NCI-H524 treated with DMSO at 0.1 percent for 48 hours (cell line): ENCODE measurements at places on chromosomes 3 and 15.

- no peak for DNase-seq
These were observed 114.7 kb upstream of the TPM1 start for GRCh38 chr15:62927836-62928235.

DNA sequence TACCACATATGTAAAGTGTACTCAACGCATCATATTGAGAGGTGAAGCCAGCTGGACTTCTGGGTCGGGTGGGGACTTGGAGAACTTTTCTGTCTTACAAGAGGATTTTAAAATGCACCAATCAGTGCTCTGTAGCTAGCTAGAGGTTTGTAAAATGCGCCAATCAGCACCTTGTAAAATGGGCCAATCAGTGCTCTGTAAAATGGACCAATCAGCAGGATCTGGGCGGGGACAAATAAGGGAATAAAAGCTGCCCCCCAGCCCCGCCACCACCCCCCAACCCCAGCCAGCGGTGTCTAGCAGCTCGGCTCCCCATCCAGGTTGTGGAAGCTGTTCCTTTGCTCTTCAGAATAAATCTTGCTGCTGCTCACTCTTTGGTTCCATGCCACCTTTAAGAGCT, 6.2 kb upstream of the IVD start:
- no peak for DNase-seq

DNA sequence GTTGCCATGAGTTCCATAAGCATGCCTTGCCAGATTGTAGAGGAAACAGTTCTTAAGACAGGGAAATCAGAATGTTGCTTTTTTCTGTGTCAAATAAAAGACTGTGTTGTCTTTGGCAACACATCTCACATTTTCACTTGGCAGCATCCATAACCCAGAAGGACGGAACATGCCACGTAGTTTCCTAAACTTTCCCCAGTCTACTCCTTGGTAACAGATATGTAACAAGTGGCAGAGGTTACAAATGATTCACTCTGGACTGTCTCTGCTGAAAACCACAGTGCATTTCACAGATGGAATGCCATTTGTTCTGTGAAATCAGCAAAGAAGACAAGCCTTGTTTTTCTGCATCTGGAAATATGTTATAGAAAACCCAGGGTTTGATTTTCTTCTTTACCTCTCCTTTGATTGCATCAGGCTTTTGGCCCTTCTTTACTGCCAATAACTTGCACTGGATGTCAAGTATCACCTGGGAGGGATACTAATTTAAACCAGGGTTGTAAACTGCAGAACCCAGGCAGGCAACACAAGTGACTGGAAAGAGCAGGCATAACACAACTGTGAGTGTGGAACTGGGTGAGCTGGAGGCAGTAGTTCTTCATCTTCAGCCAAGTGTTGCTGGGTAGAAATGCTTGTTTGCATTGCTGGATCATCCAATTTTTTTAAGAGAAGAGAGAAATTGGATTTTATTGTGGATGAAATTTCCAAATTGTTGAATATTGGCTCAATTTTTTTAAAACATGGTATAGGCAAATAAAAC, 124.4 kb upstream of the FOXB1 start:
- no peak for DNase-seq

DNA sequence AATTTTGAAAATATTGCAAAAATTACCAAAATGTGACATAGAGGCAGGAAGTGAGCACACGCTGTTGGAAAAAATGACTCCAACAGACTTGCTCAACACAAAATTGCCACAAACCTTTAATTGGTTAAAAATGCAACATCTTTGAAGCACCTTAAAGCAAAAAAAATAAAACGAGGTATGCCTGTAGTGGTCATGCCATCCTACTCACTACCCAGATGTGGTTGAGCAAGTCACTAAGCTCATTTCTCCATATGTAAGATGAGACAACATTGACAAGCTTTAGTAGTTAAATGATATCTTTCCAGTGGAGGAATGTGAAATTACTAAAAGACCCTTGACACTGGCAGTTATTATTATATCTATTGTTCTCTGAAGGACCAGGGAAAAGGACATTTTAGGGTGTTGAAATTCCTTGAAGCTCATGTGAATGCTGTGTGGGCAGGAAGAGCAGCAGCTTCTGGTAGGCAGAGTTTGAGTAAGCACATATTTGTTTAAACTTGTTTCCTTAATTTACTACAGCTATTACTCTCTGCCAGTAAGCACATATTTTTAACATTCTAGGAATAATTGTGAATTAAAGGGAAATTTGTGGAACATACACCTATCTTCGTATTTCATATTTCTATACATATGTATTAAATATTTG, 131.6 kb upstream of the P2RY1 start:
- DNase-seq = no peak

DNA sequence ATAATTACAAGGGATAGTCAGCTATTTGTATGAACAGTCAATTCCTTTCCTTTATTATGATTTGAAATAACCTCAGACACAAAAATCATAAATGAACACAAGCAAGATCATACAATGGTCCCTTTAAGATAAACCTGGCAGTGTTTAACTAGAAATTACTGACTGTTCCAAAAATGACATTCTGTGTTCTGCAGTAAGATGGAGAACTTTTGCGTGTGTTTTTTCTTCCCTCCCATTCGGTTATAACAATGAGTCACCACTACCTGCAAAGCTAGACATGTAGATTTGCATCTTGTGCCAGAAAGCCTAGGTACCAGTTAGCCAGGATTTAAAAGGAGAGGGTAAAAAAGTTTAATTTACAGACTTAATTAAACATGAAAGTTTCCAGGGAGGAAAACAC, 248.2 kb upstream of the ADAMTS9 start:
- no peak for DNase-seq

DNA sequence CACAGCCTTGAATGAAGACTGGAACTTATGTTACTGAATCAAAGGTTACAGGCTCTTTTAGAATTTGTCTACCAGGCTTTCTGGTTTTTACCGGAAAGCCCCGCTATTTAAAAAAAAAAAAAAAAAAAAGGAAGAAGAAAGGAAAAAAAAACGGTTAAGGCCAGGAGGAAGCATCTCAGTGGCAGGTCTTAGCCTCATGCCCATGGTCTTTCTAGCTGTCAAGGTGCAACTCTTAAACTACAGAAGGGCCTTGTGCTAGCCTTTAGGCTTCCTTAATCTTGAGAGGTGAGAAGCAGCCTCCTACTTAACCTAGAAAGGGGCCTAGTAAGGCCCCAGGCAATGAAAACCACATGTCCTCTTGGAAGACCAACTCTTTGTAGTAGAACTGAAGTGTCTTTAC, 77.5 kb downstream of the TBC1D5 start:
- no peak for DNase-seq

- DNase-seq = no peak
These were observed 13.0 kb upstream of the CACNA2D2 start for GRCh38 chr3:50516440-50516871.

GRCh38 chr15:101499863-101500713, 10.6 kb upstream of the PCSK6 start:
- DNase-seq = peak; percentile 68

DNA sequence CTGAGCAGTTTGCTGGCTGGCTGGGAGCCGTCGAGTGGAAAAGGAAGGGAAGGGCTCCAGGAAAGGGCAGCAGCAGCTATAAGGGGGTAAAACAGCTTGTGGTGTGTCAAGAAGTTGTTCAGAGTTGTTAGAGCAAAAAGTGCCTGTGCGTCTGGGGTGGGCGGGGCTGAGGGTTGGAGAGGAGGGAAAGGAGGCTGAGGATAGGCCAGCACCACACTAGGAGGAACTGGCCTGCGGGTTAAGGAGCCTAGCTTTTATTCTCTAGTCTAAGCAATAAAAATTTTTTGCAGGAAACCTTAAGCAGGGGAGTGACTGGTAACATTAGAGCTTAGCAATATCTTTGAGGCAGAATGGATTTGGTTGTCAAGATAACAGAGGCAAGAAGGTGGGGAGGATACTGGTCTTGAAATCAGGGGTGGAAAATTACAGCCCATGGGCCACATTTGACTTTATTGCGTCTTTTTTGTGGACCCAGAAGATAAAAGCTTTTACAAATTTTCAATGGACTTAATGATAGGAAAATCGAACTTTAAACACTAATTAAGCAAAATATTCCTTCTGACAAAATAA, 134.5 kb upstream of the AADACL2 start:
- DNase-seq = no peak

- no peak for DNase-seq
These were observed 179.2 kb downstream of the BCHE start for GRCh38 chr3:165658027-165658426.

DNA sequence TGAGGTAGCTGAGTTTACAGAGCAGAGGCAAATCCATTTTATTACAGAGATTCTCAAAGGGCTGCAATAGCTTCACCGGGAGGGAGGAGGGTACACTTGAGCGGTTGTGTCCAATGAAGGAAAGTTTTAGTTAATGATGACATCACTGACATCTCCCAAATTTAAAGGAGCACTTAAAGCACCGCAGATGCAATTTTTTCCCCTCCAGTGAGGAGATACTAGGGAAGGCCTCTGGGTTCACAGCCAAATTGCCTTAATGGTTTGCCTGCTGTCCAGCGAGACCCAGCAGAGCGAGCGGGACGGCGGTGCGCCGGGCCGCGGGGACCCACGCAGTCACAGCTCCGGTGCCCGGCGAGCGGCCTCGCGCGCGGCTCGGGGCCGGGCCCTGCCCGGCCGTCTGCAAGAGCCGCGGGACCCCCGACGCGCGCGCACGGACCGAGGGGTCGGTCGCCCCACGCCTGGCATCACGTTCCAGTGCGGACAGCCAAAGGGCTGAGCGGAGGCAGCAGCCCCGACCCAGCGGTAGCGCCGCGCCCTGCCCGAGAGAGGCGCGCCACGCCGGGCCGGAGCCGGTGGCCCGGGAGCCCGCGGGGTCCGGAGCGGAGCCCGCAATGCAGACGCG, 160.5 kb upstream of the CHRNA7 start:
- no peak for DNase-seq

DNA sequence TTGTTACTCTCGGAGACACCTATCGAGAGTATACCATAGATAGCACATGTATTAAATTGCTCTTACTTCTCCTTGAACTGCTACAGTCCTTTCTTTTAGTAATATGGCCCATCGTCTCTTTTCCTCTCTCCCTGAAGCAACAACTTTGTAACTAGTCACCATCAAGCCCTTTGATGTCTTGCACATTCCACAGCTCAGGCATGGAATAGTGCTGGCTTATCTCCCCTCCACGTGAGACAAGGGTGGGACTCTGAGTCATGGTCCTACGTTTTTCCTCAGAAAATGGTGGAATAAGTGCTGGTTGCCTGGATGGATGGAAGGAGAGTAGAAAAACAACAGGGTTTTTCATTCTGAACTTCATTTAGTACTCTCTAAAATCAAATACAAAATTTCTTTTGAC, 163.3 kb upstream of the MBNL1 start:
- DNase-seq = no peak

GRCh38 chr15:101492766-101493692, 3.5 kb upstream of the PCSK6 start:
- no peak for DNase-seq

DNA sequence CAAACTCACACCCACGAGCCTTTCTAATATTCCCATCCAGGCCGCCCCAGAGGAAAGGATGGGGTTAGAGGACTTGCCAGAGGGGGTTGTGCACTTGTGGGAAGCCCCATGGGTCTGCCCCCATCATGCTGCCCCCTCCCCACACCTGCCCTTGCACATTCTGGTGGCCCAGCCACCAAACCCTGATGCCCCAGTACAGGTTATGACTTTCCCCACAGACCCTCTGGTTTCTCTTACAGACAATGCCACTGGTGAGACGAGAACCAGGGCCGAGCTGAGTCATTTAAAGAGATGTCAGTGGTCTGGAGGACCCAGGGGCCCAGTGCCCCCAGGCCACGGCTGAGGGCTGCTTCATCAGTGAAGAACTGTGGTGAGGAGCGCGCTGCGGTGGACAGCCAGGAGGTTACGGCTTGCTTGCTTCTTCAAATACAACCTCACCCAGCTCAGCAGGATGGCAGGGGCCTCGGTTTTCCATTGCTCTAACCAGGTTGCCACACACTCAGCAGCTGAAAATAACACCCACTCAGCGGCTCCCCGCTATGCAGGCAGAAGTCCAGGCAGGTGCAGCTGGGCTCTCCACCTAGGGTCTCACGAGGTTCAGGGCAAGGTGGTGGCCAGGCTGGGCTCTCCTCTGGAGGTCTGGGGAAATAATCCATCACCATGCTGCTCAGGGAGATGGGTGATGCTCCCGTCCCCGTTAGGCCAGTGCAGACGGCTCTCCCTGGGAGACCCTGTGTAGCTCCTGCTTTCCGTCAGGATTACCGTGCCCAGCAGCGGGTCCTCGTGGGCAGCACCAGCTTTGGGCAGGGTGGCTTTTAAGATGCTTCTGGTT, 13.8 kb upstream of the SNRPA1 start:
- no peak for DNase-seq

GRCh38 chr3:39327053-39327745, 2.3 kb upstream of the CCR8 start:
- no peak for DNase-seq

DNA sequence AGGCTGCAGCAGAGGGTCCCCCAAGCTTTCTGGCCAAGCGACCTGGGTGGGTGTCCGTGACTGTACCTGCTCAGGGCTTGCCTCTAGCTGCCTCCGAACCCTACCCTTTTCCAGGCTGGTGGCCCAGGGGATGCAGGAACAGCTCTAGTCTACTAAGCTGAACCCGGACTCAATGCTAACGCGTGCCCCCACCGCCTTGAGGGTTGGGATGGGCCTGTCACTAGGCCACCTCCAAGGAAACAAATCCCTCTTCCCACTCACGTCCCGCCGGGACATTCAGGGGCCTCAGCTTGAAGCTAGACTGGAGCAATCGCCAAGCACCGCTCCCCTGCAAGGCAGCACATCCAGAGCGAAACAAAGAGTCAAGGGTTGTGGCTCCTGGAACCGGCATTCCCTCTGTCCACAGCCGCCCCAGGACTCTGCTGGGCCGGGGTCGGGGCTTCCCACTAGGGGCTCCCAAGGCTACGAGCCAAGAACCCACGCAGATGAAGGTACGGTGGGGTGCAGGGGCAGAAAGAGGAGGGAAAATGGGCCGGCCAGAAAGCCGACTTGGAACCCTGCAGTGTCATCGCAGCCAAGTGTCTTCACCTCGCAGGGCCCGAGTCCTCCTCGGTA, 2.9 kb downstream of the FBXL22 start:
- DNase-seq = no peak

DNA sequence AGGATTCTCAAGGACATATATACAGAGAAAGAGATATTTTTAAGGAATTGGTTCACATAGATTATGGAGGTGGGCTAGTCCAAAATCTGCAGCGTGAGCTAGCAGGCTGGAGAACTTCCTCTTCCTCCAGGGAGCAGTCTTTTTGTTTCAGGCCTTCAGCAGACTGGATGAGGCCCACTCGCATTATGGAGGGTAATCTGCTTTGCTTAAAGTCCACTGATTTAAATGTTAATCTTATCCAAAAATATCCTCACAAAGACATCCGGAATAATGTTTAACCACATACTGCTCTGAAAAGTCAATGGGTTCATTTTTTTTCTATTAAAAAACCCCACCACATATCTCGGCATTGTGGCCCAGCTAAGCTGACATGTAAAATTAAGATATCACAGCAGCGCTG, 22.2 kb upstream of the NRROS start:
- no peak for DNase-seq

- peak; percentile 66 for DNase-seq
These were observed 14.3 kb downstream of the SMC4 start for GRCh38 chr3:160413613-160414248.
